ENCODE measurements at places on chromosomes 3 and 15. TPM values are rescaled to one million over a fixed set of nuclear protein-coding genes. Genes with fewer than 3 reads are reported as not detected.

DNA sequence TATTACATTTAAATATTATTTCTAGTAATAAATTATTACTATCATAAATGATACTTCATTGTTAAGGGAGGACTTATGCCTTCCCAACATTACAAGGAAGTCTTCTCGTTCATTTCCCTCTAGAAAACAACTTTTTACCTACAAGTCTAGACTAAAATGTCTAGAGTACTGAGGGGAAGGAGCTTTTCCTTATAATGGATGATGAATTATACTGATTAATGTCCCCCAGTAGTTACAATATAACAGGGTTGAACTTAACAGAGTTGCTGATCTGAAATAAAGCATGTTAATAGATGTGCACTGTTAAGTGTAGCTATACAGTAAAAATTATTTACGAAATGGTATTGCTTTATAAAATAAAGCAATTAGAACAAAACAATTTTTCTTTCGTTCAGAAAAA is 2.7 kb upstream of the MNS1 start:
- no peak for DNase-seq

The PRR20G gene
- not detected for total RNA-seq

GRCh38 chr3:196486263-196486662 is 17.3 kb downstream of the RNF168 start:
- DNase-seq = no peak

The ADAMTS17 gene
- 5.5 TPM for total RNA-seq

The GOLGB1 gene
- total RNA-seq = 54.0 TPM

DNA sequence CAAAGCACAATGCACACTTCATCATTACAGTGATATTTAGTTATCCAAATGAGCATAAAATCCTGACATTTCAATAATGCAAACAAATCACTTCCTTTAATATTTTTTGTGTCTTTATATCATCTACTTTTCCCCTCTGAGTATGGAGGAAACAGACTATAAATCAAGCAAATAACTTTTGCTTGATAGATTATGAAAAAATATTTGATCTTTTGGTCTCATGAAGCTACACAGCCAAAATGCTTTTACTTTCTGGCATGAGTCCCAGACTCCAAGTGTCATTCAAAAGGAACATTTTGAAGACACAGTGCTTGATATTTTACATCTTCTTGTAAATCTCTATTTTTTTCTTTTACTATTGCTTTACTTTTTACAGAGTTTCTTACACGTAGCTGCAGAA is 215.3 kb upstream of the ROBO1 start:
- no peak for DNase-seq

The ITIH4 gene
- total RNA-seq = 5.4 TPM

GRCh38 chr3:16508243-16508578 is 5.3 kb downstream of the RFTN1 start:
- DNase-seq = no peak

DNA sequence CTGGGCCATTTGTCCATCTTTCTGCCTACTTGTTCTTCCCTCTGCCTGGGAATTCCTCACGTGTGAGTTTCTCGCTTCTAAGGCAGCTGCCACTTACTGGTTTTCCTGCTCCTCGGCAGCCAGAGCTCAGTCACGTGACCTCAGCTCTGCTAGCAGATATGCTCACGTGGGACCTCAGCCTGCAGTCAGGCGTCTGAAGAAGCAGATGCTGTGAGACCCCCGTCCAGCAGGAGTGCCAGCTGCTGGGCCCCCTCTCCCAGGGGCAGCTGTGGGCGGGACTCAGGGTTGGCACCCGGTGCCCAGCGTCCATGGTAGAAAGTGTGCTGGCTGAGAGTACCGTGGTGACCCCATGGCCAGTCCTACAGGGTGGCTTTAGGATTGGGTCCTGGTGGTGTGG is 161.3 kb upstream of the TLE3 start:
- DNase-seq = peak; percentile 74

GRCh38 chr15:23566651-23567050 is 1.2 kb downstream of the MKRN3 start:
- no peak for DNase-seq

DNA sequence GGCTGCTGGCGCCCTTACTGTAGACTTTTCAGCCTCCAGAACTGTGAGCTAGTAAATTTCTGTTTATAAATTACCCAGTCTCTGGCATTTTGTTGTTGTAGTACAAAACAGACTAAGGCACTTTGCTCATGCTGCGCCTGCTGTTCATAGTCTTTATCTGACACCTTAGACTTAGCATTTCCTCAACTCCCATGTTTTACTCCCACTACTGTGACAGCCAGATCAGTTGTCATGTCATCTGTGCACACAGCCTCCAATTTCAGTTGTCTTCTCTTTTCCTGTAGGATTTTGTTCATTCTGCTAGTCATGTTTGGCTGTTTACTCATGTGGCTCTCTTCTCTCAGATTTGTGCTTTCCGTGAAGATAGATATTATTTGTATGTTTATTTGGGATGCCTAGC is 62.0 kb downstream of the TCF12 start:
- no peak for DNase-seq

Data from tibial nerve (tissue), 4 donors.